ENCODE measurements at places on chromosomes 1 and 21.

GRCh38 chr1:175479521-175480342 is 263.7 kb downstream of the TNR start:
- DNase-seq: no peak

- DNase-seq: no peak
Observed at GRCh38 chr1:187481581-187482148, 652.9 kb downstream of the PLA2G4A start.

DNA sequence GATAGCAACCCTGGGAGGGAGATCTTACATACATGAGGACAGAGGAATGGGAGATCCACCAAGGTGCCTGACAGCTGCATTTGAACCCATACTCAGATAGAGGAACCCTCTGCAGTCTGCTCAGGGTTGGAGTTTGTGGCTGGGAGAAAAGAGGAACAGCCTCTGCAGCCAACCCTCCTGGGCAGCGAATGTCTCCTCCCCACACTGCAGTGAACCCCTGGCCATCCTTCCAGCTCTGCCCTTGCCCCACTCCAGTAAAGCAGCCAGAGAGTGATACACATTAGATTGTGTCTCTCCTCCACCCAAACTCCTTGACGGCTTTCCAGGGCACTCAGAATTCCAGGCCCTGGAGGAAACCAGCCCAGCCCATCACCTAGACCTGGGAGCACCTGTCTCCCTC is 137.7 kb downstream of the RUNX1 start:
- DNase-seq: no peak

GRCh38 chr21:44416193-44416592 is 39.1 kb upstream of the LRRC3 start:
- DNase-seq: no peak

DNA sequence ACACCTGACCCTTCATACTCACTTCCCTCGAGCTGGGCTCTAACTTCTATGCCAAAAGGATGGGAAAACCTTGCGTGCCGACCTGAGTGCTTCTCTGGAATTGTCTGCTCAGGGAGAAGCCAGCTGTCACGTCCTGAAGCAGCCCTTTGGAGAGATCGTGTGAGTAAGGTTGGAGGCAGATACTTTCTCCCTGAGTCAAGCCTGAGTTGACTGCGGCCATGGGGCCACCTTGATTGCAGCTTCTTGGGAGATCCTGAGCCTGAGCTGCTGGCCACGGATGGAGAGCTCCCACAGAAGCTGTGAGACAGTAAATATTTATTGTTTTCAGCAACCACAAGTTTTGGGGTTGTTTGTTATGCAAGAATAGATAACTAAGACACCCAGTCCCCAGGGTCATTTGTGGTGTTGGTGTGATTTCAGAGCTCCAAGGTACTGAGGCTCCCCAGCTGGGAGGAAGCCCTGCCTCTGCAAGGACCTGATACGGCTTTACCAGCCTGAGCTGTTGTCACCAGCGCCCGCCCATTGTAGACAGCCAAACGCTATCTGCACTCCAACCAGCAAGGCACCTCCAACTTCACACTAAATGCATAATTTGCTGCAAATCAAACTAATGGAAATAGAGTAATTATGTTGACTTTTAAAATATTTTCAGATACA is 531.6 kb downstream of the PTPRU start:
- DNase-seq: no peak

DNA sequence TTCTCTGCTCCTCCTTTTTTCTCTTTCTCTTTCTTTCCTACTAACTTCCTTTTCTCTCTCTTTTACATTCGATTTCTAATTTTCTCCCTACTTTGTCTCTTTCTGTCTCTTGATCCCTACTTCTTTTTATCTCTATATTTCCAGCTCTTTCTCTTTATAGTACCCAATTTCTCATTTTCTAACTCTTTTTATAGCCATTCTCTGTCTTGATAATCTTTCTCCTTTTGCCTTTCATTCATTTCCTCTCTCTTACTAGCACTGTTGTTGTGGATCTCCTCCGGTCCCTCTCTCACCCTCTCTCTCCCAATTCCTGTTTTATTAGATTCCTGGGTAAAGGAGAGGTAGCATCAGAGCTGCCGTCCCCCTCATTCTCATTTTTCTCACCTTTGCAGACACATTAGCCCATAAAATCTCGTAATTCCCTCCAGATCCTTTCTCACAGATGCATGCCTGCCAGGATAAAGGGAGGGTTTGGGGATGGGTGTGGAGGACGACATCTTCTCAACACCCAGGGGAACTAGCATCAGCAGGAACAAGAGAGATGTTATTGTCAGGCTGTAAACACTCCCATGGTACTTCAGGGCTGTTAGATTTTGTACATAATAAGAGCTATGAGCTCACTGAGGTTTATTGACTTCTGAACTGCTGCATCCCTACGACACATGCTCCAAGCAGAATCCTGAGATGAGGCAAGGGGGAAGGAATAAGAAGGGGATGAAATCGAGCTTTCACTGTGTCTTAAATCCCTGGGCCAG is 159.0 kb upstream of the GALNT2 start:
- no peak for DNase-seq

GRCh38 chr1:36349241-36349671 is 25.8 kb upstream of the EVA1B start:
- DNase-seq: no peak
